ENCODE measurements at places on chromosomes 16 and 17.
A peak's percentile ranks its signal among the peaks of the same experiment; 100 is the strongest.

DNA sequence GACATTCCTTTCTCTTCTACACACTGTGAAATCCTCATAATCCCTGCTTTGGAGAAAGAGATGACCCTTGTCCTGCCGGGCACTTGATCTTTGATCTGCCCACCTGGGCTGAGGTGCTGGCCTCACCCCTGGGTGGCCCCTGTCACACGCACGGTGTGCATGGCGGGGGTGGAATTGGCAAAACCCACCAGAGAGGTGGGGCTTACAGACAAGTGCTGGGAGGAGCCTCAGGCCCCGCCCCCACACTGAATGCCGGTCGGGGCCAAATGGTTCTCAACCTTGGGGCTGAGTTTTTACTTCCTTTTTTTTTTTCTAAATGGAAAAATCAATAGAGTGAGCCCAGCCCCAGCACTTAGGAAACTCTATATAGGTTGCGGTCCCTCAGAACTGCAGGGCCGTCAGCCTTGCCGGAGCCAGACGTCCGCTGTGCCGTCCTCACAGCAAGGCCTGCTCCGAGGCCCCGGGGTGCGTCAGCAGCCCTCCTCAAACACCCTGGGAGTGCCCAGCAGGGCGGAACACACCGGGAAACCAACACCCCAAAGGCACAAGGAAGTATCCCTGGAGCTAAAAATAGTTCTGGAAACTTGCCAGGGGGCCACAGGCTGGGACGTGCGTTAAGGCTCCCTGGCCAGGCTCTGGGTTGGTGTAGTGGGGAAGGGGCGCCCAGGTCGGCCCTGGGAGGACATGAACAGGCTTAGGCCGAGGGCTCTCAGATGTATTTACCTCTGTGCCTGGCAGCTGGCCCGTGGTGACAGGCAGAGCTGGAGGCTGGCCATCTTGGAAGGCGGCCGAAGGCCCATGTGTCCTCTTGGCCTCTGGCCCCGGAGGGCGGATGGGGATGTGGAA is 11.0 kb downstream of the GPRC5C start:
- DNase-seq: no peak

- DNase-seq: no peak
Measured at GRCh38 chr16:14641206-14641605, 8.5 kb downstream of the BFAR start.

GRCh38 chr17:32241640-32242039 is 24.0 kb upstream of the RHBDL3 start:
- DNase-seq: no peak

GRCh38 chr17:21677126-21677910 is 15.0 kb upstream of the KCNJ18 start:
- DNase-seq: no peak

DNA sequence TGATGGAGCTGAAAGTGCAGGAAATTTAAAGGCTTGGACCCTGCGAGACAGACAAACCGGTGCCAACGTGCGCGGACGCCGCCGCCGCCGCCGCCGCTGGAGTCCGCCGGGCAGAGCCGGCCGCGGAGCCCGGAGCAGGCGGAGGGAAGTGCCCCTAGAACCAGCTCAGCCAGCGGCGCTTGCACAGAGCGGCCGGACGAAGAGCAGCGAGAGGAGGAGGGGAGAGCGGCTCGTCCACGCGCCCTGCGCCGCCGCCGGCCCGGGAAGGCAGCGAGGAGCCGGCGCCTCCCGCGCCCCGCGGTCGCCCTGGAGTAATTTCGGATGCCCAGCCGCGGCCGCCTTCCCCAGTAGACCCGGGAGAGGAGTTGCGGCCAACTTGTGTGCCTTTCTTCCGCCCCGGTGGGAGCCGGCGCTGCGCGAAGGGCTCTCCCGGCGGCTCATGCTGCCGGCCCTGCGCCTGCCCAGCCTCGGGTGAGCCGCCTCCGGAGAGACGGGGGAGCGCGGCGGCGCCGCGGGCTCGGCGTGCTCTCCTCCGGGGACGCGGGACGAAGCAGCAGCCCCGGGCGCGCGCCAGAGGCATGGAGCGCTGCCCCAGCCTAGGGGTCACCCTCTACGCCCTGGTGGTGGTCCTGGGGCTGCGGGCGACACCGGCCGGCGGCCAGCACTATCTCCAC is at the start of gene NOG:
TSS of gene NOG (plus strand) at position 54 of the 674 bp plus-strand sequence. CDS start at position 579, 525 bp downstream.
- no peak for DNase-seq

- no peak for DNase-seq
Measured at GRCh38 chr16:8795091-8795490, 2.3 kb downstream of the TMEM186 start.

DNA sequence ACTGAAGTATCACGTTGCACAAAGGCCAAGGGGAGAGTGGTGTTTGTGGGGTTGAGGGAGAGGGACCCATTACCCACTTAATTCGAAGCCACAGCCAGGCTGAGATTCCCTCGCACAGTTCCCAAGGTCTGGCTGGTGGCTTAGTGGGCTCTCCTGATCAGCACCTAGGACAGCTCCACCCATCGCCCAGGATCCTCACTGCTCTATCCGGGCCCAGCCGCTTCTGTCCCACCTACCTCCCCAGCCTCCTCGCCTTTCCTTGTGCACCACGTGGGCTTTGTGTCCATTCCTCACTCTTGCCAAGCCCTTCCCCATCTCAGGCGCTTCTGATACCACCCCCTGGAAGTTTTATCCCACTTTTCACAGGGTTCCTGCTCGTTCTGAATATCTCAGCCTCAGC is 163.5 kb downstream of the CCT6B start:
- no peak for DNase-seq

DNA sequence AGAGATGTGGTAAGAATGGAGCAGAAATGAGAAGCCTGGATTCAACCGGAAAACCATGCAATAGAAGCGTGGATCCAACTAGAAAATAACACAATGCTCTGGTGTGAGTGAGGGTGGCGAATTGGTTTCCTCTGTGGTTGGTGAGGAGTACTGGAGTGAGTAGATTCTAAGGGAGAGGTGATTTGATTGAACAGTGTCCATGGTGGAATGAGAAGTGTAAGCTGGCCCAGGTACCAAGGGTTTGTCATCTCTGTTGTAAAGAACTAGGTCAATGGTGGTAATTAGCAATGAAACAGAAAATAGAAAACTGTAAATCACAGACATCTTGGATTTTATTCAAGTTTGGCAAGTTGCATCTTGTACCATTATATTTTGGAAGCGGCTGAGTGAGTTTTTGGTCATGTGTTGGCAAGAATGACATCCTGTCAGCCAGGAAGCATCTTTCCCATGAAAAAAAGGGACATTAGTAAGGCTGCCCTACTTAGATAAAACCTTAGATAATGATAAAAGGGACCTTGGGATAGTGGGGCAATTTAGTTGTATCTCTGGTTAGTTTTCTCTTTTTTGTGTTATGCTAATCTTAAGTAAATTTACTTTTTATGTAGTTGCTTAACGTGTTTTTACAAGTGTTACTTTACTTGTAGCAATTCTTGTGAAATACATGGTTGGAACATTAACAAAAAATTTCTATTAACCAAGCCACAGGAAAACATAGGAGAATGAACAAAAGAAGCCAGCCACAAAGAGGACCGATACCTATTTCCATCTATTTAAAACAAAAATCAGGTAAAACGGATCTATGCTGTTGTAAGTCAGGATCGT is 20.9 kb downstream of the HSD17B2 start:
- no peak for DNase-seq

DNA sequence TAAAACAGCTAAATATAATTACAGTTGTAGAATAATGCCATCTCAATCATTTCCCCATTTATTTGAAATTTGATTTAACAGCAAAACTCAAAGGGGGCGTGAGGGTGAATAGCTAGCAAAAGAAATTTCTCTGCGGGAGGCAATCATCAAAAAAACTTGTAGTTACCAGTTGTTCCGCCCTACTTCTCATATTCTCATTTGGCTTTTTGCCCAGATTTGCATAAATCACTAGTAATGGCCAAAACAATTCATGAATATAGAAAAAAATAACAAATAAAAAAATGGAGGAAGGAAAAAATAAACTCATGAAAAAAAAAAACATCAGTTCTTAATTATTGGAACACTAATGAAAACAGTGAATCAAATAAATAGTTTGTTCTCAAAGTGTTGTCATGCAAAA is 722.6 kb upstream of the KIF2B start:
- DNase-seq: no peak

GRCh38 chr16:72819345-72819744 is 228.6 kb downstream of the ZFHX3 start:
- peak; percentile 57 for DNase-seq

- DNase-seq: no peak
Measured at GRCh38 chr16:85157813-85158742, 45.8 kb upstream of the CIBAR2 start.

DNA sequence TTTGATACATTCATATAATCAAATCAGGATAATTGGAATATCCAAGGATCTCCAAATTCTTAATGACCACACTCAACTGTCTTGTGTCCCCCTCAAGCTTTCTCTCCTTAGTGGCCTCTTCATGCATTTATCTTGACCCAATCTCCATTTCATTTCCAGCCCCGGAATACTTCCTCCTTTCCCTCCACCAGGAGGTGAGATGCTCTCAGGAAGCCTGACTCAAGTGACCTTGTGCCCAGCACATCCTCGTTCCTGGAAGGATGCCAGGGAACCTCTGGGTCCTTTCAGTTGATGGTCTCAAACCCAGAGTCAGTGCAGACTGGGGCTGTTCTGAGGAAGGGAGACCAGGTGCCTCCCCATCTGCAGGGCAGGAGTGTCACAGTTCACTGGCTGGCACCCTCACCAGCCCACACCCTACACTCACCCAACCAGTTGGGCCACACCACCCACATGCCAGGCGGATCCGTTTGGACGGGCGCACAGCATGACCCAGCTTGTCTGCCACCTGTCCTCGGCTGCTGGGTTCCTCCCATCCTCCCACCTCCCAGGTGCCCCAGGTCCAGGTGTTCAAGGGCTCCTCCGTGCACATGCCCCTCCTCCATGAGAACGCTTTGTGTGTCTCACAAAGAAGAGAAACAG is 14.0 kb upstream of the EMP2 start:
- DNase-seq: no peak

GRCh38 chr16:75109732-75110243 is 6.8 kb downstream of the LDHD start:
- DNase-seq: no peak

- no peak for DNase-seq
Measured at GRCh38 chr17:46732754-46733398, 85.6 kb downstream of the WNT3 start.

- no peak for DNase-seq
Measured at GRCh38 chr17:43006639-43007551, at the start of gene IFI35. IFI35 (plus strand) TSS chr17:43006784; CDS start chr17:43006948, 164 bp downstream.

DNA sequence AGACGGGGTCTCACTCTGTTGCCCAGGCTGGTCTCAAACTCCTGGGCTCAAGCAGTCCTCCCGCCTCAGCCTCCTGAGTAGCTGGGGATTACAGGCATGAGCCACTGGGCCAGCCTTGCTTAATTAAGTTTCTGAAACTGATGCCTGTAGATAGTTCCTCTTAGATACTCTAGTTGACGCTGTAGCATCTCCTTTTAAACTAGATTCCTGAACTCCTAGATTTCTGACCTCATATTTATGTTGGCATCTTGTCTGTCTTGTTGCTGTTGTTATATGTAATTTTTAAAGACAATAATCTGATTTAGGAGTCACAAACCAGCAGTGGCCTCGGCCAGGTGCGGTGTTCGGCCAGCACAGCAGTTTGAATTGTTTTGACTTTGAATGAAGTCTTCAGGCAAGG is 37.5 kb downstream of the DHRS7B start:
- no peak for DNase-seq

- no peak for DNase-seq
Measured at GRCh38 chr17:76561799-76562268, 22.0 kb downstream of the PRCD start.

DNA sequence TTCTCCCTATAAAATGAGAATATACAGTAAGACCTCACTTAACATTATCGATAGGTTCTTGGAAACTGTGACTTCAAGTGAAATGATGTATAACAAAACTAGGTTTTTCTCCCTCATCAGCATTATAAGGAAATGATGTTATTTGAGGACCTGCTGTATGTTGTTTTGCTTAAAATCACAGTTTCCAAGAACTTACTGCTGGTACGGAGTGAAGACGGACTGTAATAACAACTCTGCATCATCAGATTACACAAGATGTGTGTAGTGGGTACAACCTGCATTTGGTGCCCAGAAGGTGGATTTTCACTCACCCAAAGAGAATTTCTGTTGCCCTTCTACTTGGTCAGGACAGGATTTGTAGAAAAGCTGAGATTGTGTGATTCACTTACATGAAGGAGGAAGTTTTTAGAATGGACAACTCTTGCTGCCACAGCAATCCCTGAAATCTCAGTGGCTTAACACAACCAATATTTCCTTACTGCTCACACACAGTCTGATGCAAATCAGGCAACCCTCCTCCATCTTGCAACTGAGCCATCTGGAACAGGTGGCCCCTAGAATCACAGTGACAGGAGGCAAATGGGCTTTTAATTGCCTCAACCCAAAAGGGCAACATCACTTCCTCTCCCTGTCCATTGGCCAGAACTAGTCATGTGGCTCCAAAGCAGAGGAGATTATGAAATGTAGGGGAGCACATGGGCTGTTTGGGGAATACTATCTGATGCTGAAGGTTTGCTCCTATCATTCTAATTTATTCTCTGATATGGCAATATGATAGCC is 67.6 kb upstream of the CACNG5 start:
- no peak for DNase-seq

DNA sequence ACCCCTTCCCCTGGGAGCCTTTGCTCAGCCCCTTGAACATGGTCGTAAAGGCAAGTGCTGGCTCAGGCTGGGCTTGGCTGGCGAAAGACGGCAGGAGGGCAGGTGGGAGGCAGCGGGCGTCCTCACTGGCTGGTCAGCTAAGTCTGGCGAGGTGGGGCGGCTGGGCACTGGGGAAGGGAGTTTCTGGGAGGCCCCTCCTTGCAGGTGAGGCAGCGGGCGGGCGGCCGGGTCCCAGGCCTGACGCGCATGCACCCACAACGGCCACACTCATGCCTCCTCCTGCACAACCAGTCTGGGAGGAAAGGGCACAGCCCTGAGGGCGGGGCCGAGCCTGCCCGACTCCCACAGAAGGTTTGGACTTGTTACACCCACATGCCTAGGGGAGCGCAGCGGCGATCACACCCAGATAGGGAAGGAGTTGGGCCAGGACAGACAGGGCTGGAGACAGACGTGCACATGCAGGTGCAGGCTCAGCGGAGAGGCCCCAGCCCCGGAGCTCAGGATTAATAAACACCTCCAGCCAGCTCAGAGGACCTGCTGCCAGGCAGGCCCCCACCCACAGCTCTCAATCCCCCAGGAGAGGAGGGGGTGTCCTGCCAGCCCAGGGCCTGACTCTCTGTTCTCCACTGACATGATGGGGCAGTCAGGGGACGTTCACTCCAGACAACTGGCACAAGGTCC is at the start of gene EVPL:
TSS of gene EVPL (minus strand) at position 148 of the 681 bp plus-strand sequence. CDS start at position 40, 108 bp downstream.
- DNase-seq: no peak

DNA sequence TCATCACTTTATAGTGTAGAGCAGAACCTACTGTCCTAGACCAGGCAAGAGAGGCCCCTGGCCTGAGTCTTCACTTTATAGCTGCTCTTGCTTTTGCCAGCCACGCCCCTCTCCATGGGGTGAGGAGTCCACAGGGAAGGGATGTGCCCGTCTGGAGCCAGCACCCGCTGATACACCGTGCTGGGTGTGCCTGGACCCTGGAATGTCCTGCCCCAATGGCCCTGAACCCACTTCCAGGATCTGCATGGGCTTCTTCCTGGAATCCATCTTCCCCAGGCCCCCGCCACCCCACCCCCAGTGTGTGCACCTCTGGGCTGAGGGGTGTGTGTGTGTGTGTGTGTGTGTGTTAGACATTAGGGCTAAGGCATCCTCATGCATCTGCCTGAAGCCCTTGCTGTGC is 44.9 kb downstream of the MEOX1 start:
- no peak for DNase-seq
